ENCODE measurements at places on chromosomes 5 and 9.

DNA sequence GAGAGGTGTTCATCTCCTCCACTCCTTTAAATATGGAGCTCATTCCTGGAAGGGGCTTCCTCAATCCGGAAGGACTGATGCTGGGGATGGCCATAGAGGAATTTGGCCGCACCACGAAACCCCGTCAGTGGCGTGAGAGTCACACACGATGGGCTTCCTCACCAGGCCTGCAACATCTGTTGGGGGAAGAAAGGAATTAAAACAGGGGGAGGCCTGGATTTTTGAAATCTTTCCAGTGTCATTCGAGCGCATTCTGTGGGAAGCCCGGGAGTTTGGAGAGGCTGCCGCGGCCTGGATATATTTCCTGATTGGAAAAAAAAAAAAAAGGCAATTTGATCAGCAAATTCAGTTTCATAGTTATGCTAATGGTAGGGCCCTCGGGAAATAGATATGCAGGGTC, 76.3 kb upstream of the ORM1 start:
- DNase-seq = no peak

GRCh38 chr5:154223320-154223719, 32.8 kb downstream of the GALNT10 start:
- DNase-seq = no peak

DNA sequence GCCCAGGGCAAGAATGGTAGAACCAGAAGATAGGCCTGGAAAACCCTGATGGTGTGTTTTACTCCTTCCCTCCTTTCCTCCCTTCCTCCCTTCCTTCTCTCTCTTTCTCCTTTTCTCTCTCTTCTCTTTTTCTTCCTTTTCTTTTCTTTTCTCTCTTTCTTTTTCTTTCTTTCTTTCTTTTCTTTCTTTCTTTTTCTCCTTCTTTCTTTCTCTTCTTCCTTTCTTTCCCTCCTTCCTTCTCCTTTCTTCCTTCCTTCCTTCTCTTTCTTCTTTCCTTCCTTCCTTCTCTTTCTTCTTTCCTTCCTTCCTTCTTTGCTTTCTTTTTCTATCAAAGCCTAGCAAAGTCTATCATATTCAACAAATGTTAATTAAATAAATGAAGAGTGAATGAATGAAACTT, 24.0 kb upstream of the UBE2QL1 start:
- DNase-seq = no peak

DNA sequence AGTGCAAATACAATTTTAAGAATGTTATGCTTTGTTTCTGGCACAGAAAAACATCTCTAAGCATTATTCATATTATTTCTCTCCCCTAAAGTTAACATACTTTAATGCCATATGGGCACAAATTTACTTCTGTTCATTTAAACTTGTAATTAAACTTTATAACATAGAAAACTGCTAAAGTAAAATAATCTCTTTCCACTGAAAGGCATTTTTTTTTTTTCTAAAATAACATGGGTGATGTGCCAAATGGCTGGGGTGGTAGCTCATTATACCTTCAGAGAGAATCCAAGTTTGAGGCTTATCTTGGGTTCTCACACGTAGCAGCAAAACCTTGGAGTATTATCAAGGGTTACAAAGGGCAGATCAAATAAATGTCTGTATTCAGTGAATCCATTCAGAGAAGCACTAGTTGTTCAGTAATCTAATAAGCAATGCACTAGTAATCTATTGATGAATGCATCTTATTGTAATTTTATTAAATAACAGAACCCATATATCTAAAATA, 257.6 kb upstream of the POU5F2 start:
- DNase-seq = no peak

- DNase-seq = no peak
These were observed 79.2 kb downstream of the PTCH1 start for GRCh38 chr9:95437559-95437958.

DNA sequence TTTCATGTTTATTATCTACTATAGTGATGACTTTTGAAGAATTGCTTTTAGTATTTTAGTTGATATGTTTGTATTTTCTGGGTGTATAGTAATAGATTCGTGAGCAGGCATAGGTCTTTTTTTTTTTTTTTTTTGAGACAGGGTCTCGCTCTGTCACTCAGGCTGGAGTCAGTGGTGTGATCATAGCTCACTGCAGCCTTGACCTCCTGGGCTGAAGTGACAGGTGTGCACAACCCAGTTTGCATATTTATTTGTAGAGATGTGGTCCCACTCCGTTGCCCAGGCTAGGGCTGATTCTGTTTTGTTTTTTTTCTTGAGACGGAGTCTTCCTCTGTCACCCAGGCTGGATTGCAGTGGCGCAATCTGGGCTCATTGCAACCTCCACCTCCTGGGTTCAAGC, 11.9 kb downstream of the ERBIN start:
- DNase-seq = no peak

- DNase-seq = no peak
These were observed 318.4 kb downstream of the PSAT1 start for GRCh38 chr9:78615372-78615771.

DNA sequence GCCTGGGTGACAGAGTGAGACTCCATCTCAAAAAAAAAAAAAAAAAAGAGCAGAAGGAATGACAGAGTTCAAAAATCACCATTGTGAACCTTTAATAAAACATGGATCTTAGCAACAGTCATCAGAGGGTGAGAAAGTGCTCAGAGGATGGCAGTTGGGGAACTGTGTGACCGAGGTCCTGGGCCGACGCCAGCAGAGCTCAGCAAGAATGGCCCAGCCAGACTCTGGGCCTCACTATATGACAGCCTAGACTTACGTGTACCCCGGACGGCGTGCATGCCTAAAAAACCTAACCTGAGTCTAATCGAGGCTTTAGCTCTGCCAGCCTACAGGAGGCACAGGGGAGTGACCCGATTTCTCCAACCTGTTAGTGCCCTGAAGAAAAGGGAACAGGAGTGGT, 64.3 kb downstream of the MVB12B start:
- no peak for DNase-seq

DNA sequence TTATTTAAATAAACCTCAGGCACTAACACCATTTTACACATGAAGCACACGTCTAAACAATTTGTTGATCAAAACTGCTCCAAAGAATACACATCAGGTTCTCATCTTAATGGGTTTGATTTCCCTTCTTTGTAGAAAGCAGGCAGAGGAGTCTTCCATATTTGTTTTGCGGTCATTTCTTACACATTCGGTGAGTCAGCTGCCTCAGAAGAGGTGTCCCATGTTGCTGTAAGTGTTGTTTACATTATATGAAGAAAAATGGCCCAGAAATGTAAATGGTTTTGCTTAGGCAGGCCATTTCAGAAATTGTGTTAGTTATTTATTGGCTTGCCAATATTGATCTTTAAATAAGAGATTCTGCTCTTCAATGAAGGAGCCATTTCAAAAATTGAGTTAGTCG, 325.8 kb downstream of the TENT4A start:
- DNase-seq = no peak

- DNase-seq = no peak
These were observed 114.5 kb upstream of the LPAR1 start for GRCh38 chr9:111152614-111153406.
